Mammary epithelial cell (primary cell): ENCODE measurements at places on chromosomes 5 and 9. TPM values are rescaled to one million over a fixed set of nuclear protein-coding genes. Genes with fewer than 3 reads are reported as not detected.

The TRIM14 gene
- 11.3 TPM for total RNA-seq

The IL33 gene
- 0.50 TPM for total RNA-seq

The ARSI gene
- 6.0 and 9.2 TPM in 2 replicates for total RNA-seq

The C5 gene
- total RNA-seq = 1.3 TPM

The SPINK13 gene
- total RNA-seq = not detected
